ENCODE measurements at places on chromosomes 7 and 10.

- no peak for DNase-seq
These were observed 85.1 kb downstream of the WASHC2A start for GRCh38 chr10:50152792-50153272.

- DNase-seq: no peak
These were observed 53.3 kb upstream of the PPIF start for GRCh38 chr10:79293841-79294581.

DNA sequence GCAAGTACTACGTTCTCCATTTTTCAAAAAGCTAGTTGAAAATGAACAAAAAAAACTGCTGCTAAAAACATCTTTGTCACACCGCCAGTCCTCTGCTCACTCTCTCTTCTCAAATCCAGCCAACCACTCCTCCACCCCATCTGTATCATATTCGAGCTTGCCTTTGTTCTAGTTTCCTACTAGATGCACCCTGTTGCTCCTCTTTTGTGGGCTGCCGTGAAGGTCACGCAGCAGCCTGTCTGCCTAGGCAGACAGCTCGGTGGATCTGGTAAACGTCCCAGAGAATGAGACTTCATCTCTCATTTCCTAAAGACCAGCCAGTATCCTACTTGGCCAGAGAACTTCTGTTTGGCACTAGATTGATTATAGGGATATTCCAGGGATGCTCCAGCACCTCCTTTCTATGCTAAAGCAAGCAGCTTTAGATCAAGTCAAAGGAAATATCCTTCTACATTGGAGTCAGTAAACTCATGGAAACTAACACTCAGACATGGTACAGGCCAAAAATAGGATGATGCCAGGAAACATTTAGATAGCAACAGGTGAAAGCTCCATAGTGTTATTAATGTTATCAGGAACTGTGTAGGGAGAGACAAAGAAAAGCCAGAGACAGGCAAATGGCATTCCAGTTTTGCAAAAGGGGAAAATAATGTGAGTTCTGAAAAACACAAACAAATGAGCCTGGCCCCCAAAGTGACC is 8.7 kb upstream of the PLXNA4 start:
- DNase-seq: no peak

DNA sequence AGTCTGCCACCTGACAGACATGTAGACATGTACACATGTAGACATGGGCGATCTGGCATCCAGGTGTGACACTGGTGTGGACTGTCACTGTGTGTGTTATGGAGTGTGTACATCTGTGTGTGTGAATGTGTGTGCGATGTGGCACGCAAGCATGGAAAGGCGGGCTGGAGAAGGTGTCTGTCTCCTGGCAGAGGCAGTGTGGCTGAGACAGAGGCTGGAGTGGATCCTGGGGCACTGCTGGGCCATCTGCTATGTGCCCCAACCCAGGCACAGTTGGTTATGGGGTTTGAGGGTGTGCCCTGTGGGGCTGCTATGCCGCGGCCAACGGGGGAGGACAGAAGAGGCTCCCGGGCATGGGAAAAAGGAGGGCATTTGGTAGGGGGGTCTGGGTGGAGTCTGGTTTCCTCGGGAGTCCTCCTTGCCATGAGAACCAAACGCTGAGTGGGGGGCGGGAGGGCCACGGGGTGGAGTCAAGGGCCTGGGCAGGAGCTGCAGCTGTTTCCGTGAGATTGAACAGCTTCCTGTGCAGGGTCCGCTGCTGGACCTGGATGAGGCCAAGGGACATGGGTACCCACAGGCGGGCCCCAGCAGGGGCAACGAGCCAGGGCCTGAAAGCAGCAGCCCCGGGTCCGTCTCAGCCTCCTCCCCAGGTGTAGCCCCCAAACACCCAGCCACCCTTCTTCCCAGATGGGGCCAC is 1.3 kb downstream of the ELN start:
- no peak for DNase-seq

- no peak for DNase-seq
These were observed 15.9 kb downstream of the KPNA7 start for GRCh38 chr7:99191869-99192596.

GRCh38 chr10:16458166-16458955 is 21.6 kb downstream of the PTER start:
- no peak for DNase-seq

GRCh38 chr7:149313981-149314380 is 52.0 kb downstream of the ZNF783 start:
- DNase-seq: no peak

- DNase-seq: no peak
These were observed 268.1 kb downstream of the PRKG1 start for GRCh38 chr10:51342381-51342780.

- DNase-seq: no peak
These were observed 38.9 kb downstream of the HK1 start for GRCh38 chr10:69317175-69317604.

DNA sequence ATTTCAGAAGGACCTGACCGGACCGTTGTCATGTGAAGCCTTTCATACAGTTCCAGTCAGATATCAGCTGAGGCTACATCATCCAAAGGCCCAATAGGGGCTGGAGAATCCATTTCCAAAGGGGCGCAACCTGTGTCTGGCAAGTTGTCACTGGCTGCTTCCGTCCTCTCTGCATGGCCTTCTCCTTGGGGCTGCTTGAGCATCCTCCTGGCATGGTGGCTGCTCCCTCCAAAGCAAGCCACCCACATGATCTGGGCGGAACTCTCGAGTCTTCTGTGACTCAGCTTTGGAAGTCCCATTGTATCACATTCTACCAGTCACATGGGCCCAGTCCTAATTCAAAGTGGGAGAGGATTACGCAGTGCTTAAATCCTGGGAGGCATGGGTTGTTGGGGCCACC is 207.0 kb upstream of the SHH start:
- no peak for DNase-seq

GRCh38 chr10:126351021-126351420 is 37.3 kb downstream of the ADAM12 start:
- DNase-seq: no peak

GRCh38 chr7:47817917-47818316 is 130.3 kb downstream of the PKD1L1 start:
- DNase-seq: no peak

DNA sequence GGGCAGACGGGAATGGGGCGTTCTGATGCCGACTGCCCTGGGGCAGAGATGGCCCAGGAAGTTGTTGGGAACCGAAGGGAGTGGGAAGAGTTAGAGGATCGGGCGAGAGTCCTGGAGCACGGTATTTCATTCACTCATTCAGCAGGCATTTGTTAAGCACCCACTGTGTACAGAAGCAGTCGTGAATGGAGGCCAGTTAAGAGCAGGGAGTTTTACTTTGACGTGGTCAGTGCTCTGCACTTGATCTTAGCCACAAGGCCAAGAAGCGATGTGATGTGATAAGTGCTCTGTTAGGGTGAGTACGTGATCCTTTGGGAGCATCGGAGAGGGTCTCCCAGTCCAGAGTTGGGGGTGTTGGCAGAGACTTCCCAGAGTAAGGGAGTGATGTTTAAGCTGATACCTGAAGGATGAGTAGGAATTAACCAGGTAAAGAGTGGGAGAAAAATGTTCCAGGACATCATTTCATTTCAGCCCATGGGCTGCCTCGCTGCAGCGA is 890 bp downstream of the ZFYVE27 start:
- DNase-seq: no peak

- DNase-seq: peak; percentile 47
These were observed 596.6 kb downstream of the GRM8 start for GRCh38 chr7:126656165-126656564.

DNA sequence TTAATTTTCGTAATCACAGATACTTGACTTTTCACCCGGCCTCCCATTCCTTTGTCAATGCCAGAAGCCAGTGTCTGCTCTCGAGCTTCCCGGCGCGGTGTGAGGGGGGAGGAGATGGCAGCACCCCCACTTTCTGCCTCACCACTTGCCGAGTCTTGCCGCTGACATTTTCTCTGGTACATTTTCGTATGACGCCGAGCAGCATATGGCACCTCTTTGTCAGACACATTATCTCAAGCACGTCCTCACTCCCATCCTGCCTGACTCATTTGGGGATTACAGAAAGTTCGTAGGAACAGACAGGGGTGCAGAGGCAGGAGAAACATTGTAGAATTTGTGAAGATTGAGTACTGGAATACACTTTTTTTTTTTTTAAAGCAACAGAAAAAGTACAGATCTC is 60.8 kb upstream of the SORCS3 start:
- DNase-seq: no peak

DNA sequence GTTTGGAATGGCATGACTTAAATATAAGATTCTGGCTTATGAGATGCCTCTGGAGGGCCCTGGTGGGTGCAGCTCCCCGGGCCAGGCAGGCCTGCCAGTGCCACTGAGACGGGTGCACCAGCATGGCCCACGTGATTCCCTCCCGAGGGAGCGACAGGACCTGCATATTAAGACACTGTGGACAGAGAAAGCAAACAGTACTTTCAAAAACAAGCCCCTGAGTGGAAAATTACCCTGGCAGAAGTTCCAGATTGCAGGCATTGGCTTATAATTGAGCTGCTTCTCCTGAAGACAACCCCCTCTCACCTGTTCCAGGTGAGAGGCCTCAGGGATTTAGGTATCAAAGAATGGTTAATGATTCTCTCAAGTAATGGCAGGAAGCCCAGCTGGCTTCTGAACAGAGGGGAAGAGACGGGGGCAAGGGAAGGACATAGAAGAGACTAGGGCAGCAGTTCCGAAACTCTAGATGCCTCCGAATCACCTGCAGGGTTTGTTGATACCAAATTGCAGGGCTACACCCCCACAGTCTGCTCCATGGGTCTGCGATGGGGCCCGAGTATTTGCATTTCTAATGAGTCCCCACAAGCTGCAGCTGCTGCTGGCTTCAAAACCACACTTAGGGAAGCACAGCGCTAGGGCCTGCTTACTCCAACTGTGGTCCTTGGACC is 66.0 kb upstream of the DOCK1 start:
- DNase-seq: no peak

GRCh38 chr7:139594911-139595476 is 71.5 kb downstream of the CLEC2L start:
- no peak for DNase-seq

DNA sequence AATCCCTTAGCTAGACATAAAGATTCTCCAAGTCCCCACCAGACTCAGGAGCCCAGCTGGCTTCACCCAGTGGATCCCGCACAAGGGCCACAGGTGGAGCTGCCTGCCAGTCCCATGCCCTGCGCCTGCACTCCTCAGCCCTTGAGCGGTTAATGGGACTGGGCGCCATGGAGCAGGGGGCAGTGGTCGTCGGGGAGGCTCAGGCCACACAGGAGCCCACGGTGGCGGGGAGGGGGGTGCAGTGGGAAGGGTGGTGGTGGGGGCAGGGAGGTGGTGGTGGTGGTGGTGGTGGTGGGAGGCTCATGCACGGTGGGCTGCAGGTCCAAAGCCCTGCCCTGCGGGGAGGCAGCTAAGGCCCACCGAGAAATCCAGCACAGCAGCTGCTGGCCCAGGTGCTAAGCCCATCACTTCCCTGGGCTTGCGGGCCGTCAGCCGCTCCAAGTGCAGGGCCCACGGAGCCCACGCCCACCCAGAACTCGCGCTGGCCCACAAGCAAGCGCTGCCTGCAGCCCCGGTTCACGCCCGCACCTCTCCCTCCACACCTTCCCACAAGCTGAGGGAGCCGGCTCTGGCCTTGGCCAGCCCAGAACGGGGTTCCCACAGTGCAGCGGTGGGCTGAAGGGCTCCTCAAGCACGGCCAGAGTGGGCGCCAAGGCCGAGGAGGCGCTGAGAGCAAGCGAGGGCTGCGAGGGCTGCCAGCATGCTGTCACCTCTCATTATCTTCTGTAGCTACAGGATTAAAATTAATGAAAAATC is 732.5 kb upstream of the POM121L12 start:
- no peak for DNase-seq

DNA sequence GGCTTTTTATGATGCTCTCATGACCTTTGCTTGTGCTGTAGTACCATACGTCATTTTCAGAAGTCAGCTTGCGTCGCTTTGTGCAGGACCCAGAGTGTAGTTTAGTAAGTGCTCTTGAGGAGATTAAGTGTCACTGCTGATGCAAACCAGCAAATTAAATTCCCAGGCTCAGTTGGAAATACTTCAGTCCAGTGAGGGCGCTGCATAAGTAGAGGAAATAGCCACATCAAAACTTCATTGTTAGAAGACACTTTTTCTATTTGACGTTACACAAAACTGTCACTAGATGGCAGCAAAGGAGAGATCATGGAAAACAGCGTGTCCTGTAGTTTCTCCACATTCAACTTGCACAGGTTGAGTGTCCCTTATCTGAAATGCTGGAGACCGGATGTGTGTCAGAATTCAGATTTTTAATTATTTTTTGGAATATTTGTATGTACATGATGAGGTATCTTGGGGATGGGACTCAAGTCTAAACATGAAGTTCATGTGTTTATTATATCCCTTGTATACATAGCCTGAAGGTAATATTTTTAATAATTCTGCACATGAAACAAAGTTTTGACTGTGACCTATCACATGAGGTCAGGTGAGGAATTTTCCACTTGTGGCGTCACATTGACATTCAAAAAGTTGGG is 7.9 kb downstream of the ZNF22 start:
- DNase-seq: peak; percentile 54

DNA sequence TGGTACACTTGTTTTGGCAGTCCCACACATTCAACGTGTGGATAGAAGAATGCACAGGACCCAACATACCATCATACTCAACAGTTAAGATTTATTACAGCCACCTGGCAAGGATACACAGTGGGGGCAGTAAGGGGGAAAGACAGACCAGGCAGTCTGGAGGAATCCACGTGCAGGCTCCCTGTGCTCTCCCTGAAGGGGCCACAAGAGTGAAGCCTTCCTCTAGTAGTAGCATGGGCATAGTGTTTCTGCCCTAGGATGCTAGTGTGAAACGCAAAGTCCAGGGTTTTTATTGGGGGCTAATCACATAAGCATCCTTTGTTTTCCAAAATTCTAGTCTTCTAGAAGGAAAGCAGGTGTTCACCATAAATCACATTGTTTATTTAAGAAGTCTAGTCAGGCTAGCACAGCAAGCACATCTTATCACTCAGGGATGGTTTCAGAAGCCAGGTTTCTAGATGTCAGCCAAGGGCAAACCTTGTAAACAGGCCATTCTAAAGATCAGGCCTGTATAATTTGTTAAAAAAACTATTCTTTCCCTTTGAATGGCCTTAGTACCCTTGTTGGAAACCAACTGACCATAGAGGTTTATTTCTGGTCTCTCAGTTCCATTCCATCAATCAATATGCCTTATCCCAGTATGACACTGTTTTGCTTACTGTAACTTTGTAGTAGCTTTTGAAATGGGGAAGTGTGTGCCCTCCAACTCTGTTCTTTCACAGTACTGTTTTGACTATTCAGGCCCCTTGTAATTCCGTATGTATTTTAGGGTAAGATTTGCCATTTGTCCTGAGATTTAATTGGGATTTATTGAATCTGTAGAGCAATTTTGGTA is 12.4 kb upstream of the TFAM start:
- DNase-seq: no peak

DNA sequence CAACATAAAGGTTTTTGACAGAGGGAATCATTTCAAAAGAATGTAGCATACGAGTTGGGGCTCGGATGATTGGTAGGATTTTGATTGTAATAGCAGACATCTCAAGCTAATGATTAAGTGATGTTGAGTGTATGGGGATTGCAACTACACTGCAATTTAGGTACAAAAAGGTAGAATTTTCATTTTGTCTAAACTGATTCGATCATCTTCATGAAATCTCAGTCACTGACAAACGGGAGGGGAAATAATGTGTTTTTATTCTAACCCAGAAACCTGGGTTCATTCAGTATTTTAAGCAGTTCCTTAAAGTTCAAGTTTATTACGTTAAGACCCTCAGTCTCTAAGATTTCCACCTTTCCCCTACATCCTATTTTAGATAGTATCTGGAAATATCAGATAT is 3.9 kb upstream of the PHYHIPL start:
- DNase-seq: no peak
